ENCODE measurements at places on chromosomes 1 and 21.

- DNase-seq: no peak
Measured at GRCh38 chr1:77076759-77077158, 142.5 kb downstream of the PIGK start.

DNA sequence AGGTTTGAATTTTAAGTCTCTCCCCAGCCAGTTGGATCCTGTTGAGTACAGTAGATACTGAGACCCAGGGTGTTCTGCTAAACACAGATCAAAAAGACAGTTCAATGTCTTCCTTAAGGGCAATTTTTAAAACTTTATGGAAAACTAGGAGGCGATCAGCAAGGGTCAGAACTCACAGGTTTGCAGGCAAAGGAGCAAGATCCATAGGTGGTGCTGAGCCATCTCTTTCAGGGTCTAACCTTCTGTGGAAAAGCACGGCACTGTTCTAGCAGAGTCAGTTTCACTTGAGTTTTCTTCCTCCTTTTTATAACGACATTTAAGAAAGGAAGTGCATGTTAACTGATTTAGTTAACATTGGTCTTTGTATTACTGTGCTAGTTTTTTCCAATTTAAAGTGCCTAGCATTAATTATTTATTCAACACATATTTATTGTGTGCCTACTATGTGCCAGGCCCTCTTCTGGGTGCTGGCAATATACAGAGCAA, at the start of gene CD84:
TSS of gene CD84 (minus strand) at position 281 of the 486 bp plus-strand sequence. CDS start at position 222, 59 bp downstream.
- no peak for DNase-seq

GRCh38 chr1:58576727-58577653, at the start of gene TACSTD2:
TSS of gene TACSTD2 (minus strand) at chr1:58577252. CDS start at chr1:58577156, 96 bp downstream.
- no peak for DNase-seq

DNA sequence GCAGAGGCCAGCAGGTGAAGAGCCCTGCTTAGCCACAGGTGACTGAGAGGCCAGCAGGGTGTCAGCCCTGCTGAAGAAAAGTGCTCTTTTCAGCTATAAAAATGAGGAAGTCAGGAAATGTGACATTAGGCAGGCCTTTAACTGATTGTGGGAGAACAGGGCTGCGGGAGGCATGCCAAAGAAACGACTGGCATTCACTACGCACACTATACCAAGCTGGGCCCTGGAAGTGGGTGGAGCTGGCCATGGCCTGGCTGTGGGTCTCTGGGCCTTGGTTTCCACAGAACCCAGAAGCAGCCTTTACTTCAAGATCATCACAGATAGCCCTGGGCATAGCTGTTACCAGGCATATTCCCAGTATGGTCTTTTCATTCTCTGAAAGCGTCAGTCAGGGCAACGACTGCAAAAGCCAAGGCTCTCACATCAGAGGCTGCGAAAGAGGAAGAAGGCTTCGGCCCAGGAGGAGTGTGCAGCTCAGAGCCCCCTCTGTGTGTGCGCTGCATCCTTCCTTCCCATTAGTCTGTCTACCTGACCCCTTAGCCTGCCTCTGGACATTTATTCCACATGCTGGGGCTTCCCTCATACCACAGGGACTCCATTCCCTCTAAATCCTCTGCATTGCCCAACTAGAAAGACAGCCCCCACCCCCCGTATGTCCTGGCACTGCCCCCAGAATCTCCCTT, 14.3 kb downstream of the SLC2A1 start:
- DNase-seq: no peak

- DNase-seq: no peak
Measured at GRCh38 chr1:63486629-63487028, 36.4 kb downstream of the ITGB3BP start.

GRCh38 chr1:117561071-117561470, 44.8 kb upstream of the TENT5C start:
- no peak for DNase-seq

- no peak for DNase-seq
Measured at GRCh38 chr1:80218112-80218511, 1211.6 kb upstream of the ADGRL4 start.

GRCh38 chr1:88421997-88422396, 262.1 kb upstream of the PKN2 start:
- DNase-seq: no peak

All from stimulated activated CD8-positive, alpha-beta memory T cell treated with anti-CD3 and anti-CD28 coated beads, Interleukin-2, amount 100 ng/mL, for 1 hour (primary cell).